Left cardiac atrium (tissue), 4 donors: ENCODE measurements at places on chromosomes 11 and 22. TPM values are rescaled to one million over a fixed set of nuclear protein-coding genes. Genes with fewer than 3 reads are reported as not detected.

Gene OR5AS1
- total RNA-seq = not detected

DNA sequence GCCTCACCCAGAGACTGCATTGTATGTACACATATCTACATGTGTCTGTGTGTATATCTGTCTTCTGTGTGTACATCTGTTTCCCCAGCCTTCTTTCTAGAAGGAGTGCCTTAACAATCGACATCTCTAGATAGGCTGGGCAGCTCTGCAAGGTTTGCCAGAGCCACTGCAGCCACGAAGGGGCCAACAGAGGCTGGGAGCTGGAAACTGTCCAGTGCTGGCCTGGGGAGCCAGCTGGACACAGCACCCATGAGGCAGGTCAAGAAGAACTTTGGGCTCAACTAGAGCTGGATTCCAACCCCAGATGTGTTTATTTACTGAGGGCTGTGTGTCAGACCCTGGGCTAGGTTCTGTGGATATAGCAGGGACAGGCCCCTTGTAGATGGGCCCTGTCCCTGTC is 3.3 kb downstream of the SGSM1 start:
- DNase-seq = no peak

- no peak for DNase-seq
Measured at GRCh38 chr11:94145916-94146315, 17.3 kb downstream of the PANX1 start.

- DNase-seq = no peak
Measured at GRCh38 chr22:28111501-28112189, 192.6 kb upstream of the PITPNB start.

DNA sequence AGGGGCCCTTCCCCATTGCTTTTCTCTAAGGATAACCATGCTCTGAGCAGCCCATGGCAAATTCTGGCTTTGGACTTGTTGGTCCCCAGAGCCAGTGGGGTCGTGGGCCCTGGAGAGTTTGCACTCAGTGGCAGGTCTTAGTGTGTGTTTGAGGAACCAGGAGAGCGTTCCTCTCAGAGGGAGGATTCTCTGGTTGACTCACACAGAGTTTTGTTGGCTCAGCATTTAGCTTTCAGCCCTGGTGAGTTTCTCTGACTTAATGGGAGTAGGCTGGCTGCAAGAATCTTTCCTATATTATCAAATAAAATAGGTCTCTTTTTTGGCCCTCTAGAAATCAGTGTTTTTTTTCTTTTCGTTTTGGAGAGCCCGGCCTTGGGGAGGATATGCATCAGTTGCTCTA is 20.9 kb downstream of the ST14 start:
- DNase-seq = no peak

GRCh38 chr11:122976734-122977469 is 4.7 kb downstream of the BSX start:
- no peak for DNase-seq
